RCC 7860 (cell line): ENCODE measurements at places on chromosomes 13 and 19.

GRCh38 chr19:48448563-48448962 is 2.8 kb downstream of the GRWD1 start:
- no peak for DNase-seq

DNA sequence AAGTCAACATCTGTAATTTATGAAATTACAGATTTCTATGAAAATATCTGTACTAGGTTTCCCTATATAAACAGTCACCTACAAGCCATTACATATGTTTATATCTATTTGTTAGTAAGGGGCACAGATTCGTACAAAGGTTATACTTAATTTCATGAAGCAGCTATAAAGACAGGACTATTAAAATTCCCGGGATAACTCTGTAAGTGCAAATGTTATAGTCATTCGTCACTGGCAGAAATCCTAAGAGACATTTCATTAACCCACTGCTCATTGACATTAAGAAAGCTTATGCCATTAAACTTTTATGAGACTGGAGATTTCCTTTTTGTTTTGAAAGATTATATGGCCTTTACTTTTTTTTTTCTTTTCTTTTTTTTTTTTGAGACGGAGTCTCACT is 122.9 kb downstream of the MYO16 start:
- no peak for DNase-seq

GRCh38 chr19:42095142-42095813 is 19.3 kb downstream of the ZNF574 start:
- no peak for DNase-seq

DNA sequence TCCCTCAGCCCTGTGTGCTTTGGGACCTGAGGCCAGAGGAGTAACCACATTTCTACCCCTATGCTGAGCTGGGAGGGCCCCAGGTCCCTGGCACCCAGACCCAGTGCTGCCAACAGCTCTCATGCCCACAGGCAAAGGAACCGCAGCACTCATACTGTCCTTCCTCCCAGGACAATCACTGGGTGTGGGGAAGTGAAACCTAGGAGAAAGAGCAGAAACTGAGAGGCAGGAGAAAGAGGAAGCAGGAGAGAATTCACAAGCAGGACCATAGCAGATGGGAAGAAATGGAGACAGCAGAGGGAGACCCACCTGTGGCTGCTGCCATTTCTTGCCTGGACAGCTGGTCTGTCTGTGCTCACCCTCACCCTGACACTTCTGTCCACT is 18.9 kb downstream of the CCDC97 start:
- DNase-seq = no peak

DNA sequence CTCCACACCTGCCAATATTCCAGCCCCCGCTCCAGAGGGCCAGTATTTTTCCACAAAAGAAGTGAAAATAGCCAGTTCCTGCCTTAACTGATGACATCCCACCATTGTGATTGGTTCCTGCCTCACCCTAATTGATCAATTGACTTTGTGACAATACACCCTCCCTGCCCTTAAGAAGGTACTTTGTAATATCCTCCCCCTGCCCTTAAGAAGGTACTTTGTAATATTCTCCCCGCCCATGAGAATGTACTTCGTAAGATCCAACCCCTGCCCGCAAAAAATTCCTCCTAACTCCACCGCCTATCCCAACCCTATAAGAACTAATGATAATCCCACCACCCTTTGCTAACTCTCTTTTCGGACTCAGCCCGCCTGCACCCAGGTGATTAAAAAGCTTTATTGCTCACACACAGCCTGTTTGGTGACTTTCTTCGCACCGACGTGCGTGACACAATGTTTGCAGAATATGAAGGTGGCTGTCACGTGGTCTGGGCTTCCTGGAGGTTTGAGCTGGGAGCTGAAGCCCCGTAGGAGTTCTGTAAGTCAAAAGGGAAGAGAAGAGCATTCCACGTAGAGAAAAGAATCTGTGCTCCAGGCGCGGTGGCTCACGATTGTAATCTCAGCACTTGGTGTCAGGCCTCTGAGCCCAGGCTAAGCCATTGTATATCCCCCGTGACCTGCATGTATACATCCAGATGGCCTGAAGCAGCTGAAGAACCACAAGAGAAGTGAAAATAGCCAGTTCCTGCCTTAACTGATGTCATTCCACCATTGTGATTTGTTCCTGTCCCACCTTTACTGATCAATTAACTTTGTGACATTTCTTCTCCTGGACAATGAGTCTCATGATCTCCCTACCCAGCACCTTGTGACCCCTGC is 6.2 kb upstream of the FUT3 start:
- no peak for DNase-seq

GRCh38 chr13:25046985-25047511 is 48.9 kb upstream of the PABPC3 start:
- DNase-seq = no peak

DNA sequence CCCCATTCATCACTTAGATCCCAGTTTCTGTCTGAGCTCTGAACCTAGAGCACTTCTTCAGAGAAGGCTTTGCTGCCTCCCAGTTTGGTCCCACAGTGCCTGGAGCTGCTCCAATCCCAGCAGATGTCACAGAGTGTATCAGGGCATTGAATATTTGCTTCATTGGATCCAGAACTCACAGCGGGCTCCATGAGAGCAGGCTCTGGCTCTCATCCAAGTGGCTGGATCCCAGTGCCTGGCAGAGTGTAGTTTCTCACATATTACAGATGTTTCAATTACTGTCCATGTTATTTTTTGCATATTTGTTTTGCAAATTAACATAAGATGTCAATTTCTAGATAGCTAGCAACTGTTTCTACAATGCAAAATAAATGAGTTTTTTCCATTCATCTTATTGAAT is 50.6 kb downstream of the MYO16 start:
- no peak for DNase-seq

DNA sequence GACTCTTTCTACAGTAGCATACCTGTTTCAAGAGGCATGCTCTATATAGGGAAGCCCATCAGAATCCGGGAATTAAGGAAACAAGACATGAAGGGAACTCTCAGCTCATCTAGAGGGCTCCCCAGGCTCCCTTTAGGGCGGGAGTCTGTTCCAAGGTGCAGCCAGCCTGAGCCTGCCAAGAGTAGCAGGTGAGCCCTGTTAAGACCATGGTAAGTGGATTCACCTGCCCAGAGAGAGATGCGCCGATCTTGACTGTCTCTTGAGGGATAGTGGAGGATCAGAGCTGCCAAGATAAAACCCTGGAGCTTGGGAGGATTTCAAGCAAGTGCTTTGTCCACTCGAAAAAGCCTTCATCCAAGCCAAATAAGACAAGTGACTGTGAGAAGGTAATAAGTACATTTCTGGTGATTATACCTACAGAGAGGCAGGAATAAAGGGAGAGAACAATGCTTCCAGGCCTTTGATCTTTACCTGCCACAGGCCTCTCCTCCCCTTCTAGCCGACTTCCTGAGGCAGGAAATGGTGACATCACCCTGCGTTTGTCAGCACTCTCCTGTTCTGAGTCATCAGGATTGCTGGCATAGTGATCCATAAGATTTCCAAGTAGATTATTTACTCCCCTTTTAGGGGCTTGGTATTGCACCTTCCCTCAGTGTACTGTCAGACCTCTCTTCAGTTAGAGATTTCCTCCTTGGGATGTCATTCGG is 31.5 kb downstream of the KLF5 start:
- DNase-seq = peak; percentile 78

DNA sequence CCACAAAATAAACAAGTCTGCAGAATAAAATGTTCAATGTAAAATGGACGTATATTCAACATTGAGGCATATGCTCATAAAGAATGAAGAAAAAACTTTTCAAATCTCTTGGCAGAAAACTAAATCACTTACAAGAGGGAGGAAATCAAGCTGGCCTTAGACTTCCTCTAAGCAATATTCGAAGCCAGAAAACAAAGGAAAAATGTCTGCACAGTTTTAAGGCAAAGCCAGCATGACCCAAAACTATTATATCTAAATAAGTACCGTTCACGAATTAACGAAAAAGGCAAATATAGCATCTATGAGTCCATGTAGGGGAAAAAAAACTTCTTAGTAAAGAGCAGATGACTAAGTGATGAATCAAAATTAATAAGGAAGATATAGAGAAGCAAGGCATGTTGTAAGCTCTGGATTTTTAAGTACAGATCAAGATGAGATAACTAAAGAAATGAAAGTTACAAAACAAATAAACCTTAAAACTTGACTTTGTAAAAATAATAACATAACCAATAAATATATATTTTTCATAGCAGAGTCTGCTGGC is 101.3 kb downstream of the KCNRG start:
- DNase-seq = no peak

DNA sequence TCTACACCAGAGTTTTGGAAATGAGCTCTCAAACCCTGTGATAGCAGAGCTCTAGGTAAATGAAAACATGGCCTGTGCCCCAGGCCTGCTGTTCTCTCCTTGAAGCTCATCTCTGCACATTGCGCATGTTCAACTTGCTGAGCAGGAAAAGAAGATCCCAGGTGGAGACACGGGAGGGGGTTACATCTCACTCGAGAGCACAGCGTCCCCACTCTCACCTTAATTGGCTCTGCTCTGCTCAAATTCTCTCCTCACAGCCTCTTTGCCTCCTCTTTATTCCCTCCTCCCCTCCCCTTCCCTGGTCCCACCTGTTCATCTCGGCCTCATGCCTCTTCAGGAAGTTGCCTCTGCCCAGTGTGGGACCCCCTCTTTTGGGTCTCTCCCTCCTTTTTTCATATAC is 44.7 kb downstream of the RGCC start:
- DNase-seq = no peak

DNA sequence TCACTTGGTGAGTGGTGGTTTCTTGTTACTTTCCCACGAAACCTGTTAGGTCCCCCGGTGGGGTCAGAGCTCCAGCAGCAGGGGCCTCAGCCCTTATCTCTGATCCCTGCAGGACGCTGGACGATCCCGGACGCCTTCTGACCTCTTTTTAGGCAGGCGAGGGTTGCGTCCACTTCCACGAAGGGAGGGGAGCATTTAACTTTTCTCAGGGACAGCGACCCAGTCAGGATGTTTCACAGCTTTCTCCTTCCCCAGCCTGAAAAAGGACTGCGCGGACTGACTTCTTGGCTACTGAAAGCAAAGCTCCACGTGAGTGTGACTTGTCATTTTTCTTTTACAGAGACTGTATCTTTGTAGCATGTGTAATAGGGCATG is 692 bp downstream of the ZNF234 start:
- DNase-seq = no peak

GRCh38 chr13:48892053-48892687 is 83.5 kb upstream of the FNDC3A start:
- peak; percentile 83 for DNase-seq

GRCh38 chr19:7658219-7658686 is 10.6 kb upstream of the RETN start:
- no peak for DNase-seq

DNA sequence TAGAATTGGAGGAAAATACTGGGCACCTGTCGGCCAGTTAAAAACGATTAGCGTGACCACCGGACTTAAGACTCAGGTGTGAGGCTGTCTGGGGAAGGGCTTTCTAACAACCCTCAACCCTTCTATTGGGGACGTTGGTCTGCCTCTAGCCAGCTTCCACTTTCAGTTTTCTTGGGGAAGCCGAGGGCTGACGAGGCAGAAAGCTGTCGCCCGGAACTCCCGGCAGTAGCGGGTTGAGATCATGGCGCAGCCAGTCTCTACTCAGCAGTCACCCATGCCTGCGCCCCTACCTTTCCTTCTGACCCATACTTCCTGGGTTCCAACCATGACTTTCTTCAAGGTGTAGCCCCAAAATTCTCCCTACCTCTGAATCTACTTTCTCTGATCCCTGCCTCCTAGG is 1424.1 kb downstream of the SLITRK1 start:
- no peak for DNase-seq

GRCh38 chr19:16938211-16938610 is 49.4 kb downstream of the F2RL3 start:
- DNase-seq = no peak

DNA sequence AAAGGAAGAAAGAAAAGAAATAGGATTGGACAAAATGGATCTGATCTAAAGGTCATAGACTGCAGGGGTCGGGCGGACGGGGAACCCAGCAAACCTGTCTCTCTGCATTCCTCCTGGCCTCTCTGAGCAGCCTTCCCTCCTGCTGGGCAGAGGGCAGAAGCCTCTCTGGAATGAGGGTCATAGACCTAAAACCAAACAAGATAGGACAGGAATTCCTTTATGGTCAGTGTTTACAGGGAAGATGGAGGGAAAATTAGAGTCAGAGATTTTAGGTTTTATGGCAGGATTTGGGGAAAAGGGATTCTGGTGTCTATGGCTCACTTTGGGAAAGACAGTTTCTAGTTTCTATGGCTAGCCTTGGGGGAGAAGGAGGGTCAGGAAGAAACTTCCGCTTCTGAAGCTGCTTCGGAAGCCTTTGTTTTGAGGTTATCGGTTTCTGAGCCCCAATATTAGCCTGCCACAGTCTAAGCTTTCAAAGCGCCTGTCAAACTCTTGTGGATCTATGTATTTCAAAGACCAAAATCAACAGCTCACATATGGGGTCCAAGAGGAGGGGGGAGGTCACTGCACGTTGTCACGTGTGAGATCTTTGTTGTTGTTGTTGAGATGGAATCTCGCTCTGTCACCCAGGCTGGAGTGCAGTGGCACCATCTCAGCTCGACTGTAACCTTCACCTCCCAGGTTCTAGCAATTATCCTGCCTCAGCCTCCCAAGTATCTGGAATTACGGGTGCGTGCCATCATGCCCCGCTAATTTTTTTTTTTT is 18.9 kb upstream of the DPRX start:
- DNase-seq = no peak
